Endodermal cell (in vitro differentiated cells): ENCODE measurements at places on chromosomes 3 and 15.
A peak's percentile ranks its signal among the peaks of the same experiment; 100 is the strongest.

DNA sequence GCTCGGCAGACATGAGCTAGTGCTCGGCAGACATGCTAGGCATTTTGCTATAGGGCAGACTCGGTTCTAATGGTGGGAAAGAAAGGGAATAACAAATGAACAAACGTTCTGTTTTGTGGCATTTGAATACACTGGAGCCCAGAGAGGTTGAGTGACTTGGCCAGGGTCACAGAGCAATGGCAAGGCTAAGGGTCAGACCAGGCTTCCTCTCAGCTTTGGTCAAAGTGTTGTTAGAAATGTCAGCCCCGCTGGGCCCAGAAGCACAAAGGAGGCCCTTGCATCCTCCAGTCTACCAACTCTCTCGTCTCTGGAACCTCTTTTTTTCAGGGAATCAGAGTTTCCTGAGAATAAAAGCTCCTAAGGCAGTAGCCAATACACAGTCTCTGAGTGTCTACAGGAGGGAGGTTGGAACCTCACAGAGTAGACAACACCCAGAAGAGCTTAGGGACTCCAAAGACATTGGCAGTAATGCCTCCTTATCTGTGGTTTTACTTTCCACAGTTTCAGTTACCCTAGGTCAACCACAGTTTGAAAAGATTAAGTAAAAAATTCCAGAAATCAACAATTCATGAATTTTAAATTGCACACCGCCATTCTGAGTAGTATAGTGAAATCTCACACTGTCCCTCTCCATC lies 47.3 kb downstream of the SSUH2 start:
- no peak overlapping the region for H3K4me3 ChIP-seq
- no peak overlapping the region for H3K27ac ChIP-seq
- H3K27me3 ChIP-seq, result no peaks in the 10 kb centered on the region
- no peaks in the 10 kb centered on the region for H3K36me3 ChIP-seq

DNA sequence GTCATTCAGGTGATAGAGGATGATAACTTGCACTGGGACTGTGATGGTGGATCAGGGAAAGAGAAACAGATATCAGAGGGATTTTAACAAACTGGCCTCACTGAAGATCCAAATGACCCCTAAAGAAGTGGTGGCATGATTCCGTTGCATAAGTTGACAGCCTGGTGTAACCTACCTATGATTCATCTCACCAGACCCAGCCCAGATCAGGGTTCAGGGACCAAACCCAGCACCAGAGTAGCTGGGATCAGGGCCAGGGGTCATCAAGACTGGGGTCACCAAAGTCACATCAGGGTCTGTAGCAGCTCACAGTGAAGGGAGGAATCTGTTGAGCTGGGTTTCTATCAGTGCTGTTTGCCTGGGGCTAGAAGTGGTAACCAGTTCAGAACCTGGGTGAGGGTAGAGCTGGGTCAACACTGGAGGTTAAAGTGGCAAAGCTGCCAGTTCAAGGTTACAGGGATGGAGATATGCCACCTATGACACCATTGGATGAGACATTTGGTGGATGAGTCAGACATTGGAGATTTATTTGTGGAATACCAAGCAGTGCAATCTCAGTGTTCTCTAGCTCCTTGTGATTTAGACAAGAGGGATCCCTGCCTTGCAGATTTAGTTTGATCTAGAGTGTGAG lies 35.9 kb downstream of the CASR start:
- no peaks in the 10 kb centered on the region for H3K36me3 ChIP-seq
- H3K4me3 ChIP-seq, result no peak overlapping the region
- no peaks in the 10 kb centered on the region for H3K4me1 ChIP-seq

- H3K27me3 ChIP-seq, result no peaks in the 10 kb centered on the region
- no peaks in the 10 kb centered on the region for H3K4me1 ChIP-seq
- DNase-seq, result no peak
- no peak overlapping the region for H3K4me3 ChIP-seq
- no peak overlapping the region for H3K27ac ChIP-seq
- H3K36me3 ChIP-seq, result no peaks in the 10 kb centered on the region
Observed at GRCh38 chr3:30470496-30470895, 135.9 kb upstream of the TGFBR2 start.

DNA sequence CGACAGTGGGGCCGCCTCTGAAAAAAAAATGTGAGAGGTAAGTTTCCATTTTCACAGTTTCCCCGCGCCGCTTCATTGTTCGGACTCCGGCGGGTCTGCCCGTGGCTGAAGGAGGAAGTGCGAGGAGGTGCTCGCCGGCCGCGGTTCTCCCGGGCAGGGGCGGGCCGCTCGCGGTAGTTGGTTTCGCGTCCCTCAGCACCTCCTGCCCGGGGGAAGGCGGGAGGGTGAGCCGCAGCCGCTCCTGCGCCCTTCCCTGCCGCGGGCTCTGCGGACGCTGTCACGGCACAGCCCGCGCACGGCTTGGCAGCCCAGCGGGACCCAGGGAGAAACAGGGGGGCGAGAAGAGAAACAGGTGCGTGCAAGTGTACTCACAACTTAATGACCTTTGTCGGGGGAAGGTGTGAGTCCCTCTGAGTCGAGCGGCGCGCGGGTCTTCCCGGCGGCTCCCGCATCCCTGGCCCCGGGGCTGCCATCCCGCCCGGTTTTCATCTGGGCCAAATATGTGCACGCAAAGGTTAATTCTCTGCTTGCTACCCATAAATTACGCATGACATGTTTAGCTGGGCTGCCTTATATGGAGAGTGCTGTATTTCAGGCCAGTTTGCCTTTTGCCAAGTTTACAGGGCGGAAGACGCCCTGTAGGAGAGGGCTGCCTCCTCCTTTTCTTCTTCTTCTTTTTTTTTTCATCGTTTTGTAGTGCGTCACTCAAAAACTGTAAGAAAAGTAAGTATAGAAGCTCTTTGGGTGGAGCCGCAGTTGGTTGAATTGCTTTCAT lies 514 bp downstream of the MBNL1 start:
- peak overlapping the region; percentile 79 for H3K4me3 ChIP-seq
- peak overlapping the region; percentile 96 for H3K27ac ChIP-seq
- H3K27me3 ChIP-seq, result peaks cover 99% of the 10 kb centered on the region
- H3K4me1 ChIP-seq, result peaks cover 4% of the 10 kb centered on the region
- peak; percentile 87 for DNase-seq

GRCh38 chr15:51494411-51495314 lies 127.9 kb downstream of the DMXL2 start:
- H3K27ac ChIP-seq, result no peak overlapping the region
- no peak overlapping the region for H3K4me3 ChIP-seq
- no peaks in the 10 kb centered on the region for H3K27me3 ChIP-seq
- no peaks in the 10 kb centered on the region for H3K4me1 ChIP-seq

GRCh38 chr3:168990134-168990533 lies 673.4 kb downstream of the MECOM start:
- H3K27me3 ChIP-seq, result no peaks in the 10 kb centered on the region
- no peak for DNase-seq
- no peaks in the 10 kb centered on the region for H3K4me1 ChIP-seq
- H3K36me3 ChIP-seq, result no peaks in the 10 kb centered on the region
- no peak overlapping the region for H3K27ac ChIP-seq

- no peak overlapping the region for H3K4me3 ChIP-seq
- H3K27me3 ChIP-seq, result no peaks in the 10 kb centered on the region
- peak; percentile 46 for DNase-seq
- peaks cover 4% of the 10 kb centered on the region for H3K4me1 ChIP-seq
- H3K27ac ChIP-seq, result no peak overlapping the region
- H3K36me3 ChIP-seq, result no peaks in the 10 kb centered on the region
Observed at GRCh38 chr3:131602011-131602779, 99.4 kb upstream of the MRPL3 start.

DNA sequence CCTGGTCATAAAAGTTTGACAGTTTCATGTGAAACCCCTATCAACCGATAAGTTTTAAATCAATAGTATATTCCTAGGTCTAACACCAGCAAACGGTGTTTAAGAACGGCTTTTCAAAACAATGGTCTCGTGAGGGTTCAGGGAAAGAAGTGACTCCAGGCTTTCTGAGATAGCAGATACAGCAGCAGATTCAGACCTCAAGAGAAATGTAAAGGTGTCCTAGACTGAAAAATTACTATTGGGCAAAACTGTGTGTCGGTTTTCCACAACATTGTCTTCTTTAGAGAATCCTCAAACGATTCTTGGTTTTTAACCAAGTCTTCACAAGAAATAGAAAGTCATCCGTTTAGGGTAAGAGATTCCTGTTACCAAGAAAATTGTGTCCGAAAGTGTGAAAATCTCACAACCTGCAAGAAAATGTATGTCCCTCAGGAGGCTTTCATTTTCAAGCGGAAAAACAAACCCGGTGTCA lies 1.2 kb downstream of the SETD2 start:
- peaks cover 4% of the 10 kb centered on the region for H3K4me1 ChIP-seq
- no peaks in the 10 kb centered on the region for H3K27me3 ChIP-seq

DNA sequence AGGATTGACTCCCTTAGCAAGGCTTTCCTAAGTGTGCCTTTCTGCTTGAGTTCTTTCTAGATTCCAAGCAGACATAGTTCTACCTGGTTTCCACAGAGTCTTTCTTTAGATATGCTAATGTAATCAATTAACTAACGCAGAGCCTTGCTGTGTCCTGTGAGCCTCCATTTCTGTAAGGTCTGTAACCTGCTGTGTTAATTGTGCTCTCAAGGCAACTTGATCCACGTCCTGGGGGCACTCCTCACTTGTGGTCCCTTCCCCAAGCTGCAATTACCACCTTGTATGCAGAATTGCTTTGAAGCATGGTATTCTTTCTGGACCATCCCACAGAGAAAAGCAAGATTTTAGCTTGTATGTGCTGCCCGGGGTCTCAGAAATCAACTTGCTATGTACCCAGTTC lies 29.5 kb upstream of the THSD4 start:
- no peak overlapping the region for H3K4me3 ChIP-seq
- H3K27ac ChIP-seq, result no peak overlapping the region

- H3K4me3 ChIP-seq, result no peak overlapping the region
- no peak for DNase-seq
- H3K36me3 ChIP-seq, result no peaks in the 10 kb centered on the region
- H3K27me3 ChIP-seq, result no peaks in the 10 kb centered on the region
- peaks cover 14% of the 10 kb centered on the region for H3K4me1 ChIP-seq
Observed at GRCh38 chr3:14368885-14369284, 33.5 kb upstream of the SLC6A6 start.

GRCh38 chr3:196414469-196414868 lies 17.8 kb downstream of the UBXN7 start:
- H3K4me1 ChIP-seq, result no peaks in the 10 kb centered on the region
- peaks cover 8% of the 10 kb centered on the region for H3K36me3 ChIP-seq
- H3K27ac ChIP-seq, result no peak overlapping the region
- H3K27me3 ChIP-seq, result no peaks in the 10 kb centered on the region
- H3K4me3 ChIP-seq, result no peak overlapping the region
- DNase-seq, result no peak
